Right atrium auricular region (tissue), 2 donors: ENCODE measurements at places on chromosomes 1 and 21.

DNA sequence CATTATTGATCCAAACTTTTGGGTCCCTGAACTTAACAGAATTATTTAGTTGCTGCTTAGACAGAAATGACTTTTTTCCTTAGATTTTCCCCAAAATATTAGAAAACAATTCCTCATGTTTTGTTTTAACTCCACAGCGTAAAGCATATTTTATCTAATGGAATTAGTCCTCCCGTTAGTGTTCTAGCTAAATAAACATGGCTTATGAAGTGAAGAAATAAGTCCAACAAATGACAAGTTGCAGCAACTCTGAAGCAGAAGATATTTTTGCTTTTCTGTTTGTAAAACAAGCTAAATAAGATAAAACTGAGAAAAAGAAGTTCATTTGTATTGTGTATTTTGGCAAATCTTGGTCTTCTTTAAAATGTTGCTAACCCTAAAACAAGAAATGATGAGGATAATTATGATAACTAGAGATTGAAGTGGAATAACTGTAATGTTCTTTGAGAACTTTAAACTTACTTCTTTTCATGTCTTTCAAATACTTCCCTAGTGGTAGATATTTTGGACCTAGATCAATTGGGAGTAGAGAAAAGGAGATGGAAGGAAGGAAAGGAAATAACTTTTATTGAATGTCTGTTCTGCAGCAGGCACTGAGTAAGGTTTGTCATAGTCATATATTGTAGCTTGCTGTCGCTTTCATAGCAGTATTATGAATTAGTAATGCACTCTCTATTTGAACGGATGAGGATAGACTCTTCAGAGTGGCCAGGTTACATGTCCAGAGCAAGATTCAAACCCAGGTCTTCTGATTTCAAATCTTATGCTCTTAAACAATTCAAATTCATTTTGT lies 12.5 kb downstream of the NFIA start:
- H3K4me1 ChIP-seq: peaks cover 70% of the 10 kb centered on the region
- no peaks in the 10 kb centered on the region for H3K36me3 ChIP-seq
- no peak for DNase-seq
- H3K27me3 ChIP-seq: no peaks in the 10 kb centered on the region
- peak overlapping the region; percentile 62 for H3K27ac ChIP-seq
- H3K4me3 ChIP-seq: no peak overlapping the region

- H3K4me1 ChIP-seq: no peaks in the 10 kb centered on the region
- no peaks in the 10 kb centered on the region for H3K36me3 ChIP-seq
- no peak overlapping the region for H3K27ac ChIP-seq
- no peak overlapping the region for H3K4me3 ChIP-seq
- DNase-seq: no peak
These were observed 53.7 kb downstream of the ZNF697 start for GRCh38 chr1:119594376-119594775.

- DNase-seq: no peak
- no peaks in the 10 kb centered on the region for H3K36me3 ChIP-seq
- no peaks in the 10 kb centered on the region for H3K4me1 ChIP-seq
- no peak overlapping the region for H3K27ac ChIP-seq
- H3K4me3 ChIP-seq: no peak overlapping the region
These were observed 79.1 kb downstream of the RGS21 start for GRCh38 chr1:192395895-192396294.

- no peak for DNase-seq
- no peaks in the 10 kb centered on the region for H3K36me3 ChIP-seq
- no peaks in the 10 kb centered on the region for H3K27me3 ChIP-seq
- no peak overlapping the region for H3K4me3 ChIP-seq
- no peaks in the 10 kb centered on the region for H3K4me1 ChIP-seq
These were observed 262.4 kb downstream of the PTPRC start for GRCh38 chr1:198901266-198901665.

DNA sequence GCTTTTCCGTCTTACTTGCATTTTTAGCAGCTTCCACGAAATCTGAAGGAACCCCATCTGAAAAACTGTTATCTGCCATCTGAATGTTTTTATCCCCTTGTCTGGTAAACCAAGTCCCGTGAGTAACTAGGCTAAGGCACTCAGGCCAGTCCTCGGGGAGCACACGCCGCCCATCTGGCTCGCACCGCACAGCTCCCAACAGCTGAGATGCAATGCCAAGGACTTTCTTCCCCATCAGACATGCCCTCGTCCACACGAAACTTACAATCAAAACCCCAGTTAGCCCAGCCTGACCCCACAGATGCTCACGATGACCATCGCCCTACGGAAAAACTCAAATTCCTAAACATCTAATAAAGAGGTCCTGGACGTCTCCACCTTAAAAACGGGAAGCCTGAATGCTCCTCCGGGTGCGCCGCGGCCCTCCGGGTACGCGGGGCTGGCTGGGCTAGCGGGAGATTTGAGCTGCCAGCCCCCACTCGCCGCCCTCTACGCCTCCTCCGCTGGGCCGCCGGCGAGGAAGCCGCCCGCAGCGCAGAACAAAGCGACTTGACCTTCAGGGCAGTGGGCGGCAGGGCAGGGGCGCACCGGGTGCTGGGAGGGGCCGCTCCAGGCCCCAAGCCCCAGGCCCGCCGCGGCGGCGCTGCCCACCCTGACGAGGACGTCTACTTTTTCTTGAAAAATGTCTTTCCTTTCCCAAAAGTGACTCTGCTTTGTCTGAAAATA lies 36.6 kb downstream of the CD58 start:
- H3K4me3 ChIP-seq: no peak overlapping the region
- H3K27me3 ChIP-seq: no peaks in the 10 kb centered on the region
- DNase-seq: no peak
- H3K36me3 ChIP-seq: peaks cover 33% of the 10 kb centered on the region
- H3K27ac ChIP-seq: no peak overlapping the region

DNA sequence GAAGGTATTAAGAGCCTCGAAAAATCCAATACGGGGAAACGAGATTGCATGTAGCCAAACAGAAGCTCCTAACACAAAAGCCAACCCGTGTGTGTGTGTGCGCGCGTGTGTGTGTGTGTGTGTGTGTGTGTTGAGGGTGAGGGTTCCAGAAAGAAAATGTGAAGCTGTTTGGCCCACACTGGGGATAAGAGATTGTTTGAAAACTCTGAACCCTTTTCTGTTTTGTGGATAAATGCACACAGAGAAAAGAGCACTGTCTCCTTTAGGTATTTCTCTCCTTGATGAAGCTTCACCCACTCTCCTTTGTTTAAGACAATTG lies 1.9 kb downstream of the WLS start:
- H3K4me1 ChIP-seq: peaks cover 25% of the 10 kb centered on the region
- H3K4me3 ChIP-seq: peak overlapping the region; percentile 79
- H3K36me3 ChIP-seq: no peaks in the 10 kb centered on the region
- no peaks in the 10 kb centered on the region for H3K27me3 ChIP-seq

DNA sequence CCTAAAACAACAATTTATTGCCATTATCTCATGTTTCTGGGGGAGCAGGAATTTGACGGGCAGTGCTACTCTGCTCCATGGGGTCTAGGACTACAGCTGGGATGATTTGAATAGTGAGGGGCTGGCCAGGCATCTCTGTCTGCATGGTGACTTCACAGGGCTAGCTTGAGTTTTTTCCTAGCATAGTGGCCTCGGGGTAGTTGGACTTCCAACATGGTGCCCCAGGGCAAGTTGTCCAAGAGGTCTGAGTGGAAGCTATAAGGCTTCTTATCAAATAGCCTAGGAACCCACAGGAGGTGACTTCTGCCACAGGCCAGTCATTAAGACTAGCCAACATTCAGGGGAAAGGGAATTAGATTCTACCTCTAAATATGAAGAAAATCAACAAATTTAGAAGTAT lies 92.0 kb upstream of the WLS start:
- H3K27me3 ChIP-seq: no peaks in the 10 kb centered on the region
- DNase-seq: no peak
- no peak overlapping the region for H3K27ac ChIP-seq
- H3K36me3 ChIP-seq: no peaks in the 10 kb centered on the region
- H3K4me1 ChIP-seq: no peaks in the 10 kb centered on the region

DNA sequence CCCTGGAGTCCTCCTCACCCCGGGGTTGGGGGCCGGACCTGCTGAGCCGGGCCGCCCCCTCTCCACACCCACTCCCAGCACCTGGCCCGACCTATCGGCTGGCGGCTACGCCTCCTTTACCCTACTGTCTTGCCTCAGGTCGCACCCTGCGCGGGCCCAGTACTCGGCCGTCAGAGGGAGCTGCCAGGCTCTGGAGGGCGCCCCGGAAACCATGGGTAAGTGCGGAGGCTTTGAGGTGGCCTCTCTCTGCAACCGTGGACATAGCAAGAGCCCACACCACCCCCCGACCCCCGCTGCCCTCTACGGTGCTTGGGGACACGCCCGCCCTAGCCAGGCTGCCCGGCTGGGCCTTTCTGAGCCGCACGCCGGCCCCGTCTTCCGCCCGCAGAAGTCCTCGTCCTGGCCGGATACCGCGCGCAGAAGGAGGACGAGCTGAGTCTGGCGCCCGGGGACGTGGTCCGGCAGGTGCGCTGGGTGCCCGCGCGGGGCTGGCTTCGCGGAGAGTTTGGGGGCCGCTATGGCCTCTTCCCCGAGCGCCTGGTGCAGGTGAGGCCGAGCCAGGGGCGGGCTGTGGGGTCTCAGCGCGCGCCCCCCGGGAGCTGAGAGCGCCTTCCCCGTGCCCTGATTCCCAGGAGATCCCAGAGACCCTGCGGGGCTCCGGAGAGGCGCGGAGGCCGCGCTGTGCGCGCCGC lies at the start of gene SH3D21:
Gene SH3D21 (plus strand): TSS at position 159 of the 692 bp plus-strand sequence. CDS start 53 bp downstream, at position 212.
- no peaks in the 10 kb centered on the region for H3K27me3 ChIP-seq
- H3K36me3 ChIP-seq: peaks cover 30% of the 10 kb centered on the region
- no peak for DNase-seq
- H3K4me3 ChIP-seq: peak within 1 kb of the TSS; percentile 86

GRCh38 chr1:216387782-216388181 lies 35.5 kb downstream of the USH2A start:
- H3K4me3 ChIP-seq: no peak overlapping the region
- no peaks in the 10 kb centered on the region for H3K27me3 ChIP-seq
- H3K27ac ChIP-seq: no peak overlapping the region
- no peak for DNase-seq
- no peaks in the 10 kb centered on the region for H3K36me3 ChIP-seq
- no peaks in the 10 kb centered on the region for H3K4me1 ChIP-seq

GRCh38 chr1:162390396-162391185 lies 9.1 kb downstream of the C1orf226 start:
- no peaks in the 10 kb centered on the region for H3K36me3 ChIP-seq
- peak; percentile 23 for DNase-seq
- no peaks in the 10 kb centered on the region for H3K27me3 ChIP-seq
- no peaks in the 10 kb centered on the region for H3K4me1 ChIP-seq
- no peak overlapping the region for H3K27ac ChIP-seq

- no peak for DNase-seq
- no peak overlapping the region for H3K27ac ChIP-seq
- no peak overlapping the region for H3K4me3 ChIP-seq
- no peaks in the 10 kb centered on the region for H3K27me3 ChIP-seq
These were observed 137.8 kb downstream of the RRAGC start for GRCh38 chr1:38721816-38722215.

DNA sequence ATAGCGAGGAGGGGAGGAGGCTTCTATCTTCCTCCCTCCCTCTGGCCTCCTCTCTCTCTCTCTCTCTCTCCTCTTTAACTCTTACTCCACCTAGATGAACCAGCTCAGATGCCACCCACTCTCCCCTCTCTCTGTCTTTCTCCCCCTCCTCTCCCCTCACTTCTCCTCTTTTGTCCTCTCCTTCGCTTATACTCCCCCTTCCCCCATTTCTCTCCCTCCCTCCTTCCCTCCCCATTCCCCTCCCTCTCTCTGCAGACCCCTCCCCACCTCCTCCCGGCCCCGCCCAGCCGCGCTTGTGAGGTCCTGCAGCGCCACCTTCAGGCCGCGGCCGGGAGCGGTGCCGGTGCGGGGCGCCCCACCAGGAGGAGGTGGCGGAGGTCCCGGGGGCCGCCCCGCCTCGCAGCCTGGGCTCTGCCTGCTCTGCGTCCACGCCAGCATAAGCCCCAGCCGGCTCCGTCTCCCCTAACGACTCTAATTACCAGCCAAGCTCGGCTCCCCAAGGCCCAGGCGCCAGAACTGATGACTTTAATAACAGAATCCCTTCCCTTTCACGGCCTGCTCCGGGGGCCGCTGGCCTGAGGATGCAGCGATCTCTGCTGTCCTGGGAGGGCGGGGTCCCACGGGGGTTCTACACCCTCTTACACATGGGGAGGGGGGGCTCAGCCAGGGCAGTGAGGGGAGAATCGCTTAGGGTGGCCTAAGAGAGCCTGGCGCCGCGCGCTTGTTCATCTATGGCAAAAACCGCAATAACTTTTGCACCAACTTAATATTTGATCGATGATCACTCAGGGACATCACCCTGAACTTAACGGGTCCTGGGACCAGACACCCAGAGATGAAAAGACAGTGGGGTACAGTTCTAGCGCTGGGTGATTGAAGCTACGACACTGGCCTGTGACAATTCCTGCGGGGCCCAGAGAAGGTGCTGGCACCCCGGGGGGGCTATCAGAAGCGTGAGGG lies 637.3 kb downstream of the MATN1 start:
- no peak for DNase-seq
- peak overlapping the region; percentile 19 for H3K4me3 ChIP-seq
- H3K27me3 ChIP-seq: no peaks in the 10 kb centered on the region
- no peak overlapping the region for H3K27ac ChIP-seq

GRCh38 chr1:172588296-172589291 lies 55.6 kb downstream of the SUCO start:
- no peak overlapping the region for H3K27ac ChIP-seq
- peaks cover 25% of the 10 kb centered on the region for H3K36me3 ChIP-seq
- no peak overlapping the region for H3K4me3 ChIP-seq
- H3K4me1 ChIP-seq: no peaks in the 10 kb centered on the region

DNA sequence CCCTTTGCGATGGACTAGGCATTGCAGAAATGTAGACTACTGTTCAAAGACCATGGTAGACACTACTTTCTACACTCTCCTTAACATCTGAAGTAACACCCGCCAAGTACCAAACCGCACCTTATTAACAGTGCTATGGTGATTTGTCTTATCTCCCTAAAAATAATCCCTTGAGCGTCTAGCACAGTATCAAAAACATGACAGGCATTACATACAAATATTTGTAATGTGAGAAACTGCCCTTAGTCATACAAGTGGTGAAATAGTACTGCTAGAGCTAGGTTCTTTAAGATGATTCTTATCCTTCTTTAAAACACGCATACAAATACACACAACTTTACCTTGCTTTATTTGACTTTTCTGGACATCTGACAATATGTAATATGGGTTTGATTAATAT lies 27.2 kb downstream of the PUM1 start:
- no peaks in the 10 kb centered on the region for H3K36me3 ChIP-seq
- H3K27me3 ChIP-seq: no peaks in the 10 kb centered on the region
- peaks cover 48% of the 10 kb centered on the region for H3K4me1 ChIP-seq
- H3K27ac ChIP-seq: no peak overlapping the region
- DNase-seq: no peak
- H3K4me3 ChIP-seq: no peak overlapping the region

- DNase-seq: no peak
- no peak overlapping the region for H3K27ac ChIP-seq
- H3K27me3 ChIP-seq: no peaks in the 10 kb centered on the region
- H3K36me3 ChIP-seq: no peaks in the 10 kb centered on the region
- H3K4me3 ChIP-seq: no peak overlapping the region
These were observed 18.7 kb downstream of the DMRTB1 start for GRCh38 chr1:53477651-53478501.
